ENCODE measurements at places on chromosomes 7 and 10.

DNA sequence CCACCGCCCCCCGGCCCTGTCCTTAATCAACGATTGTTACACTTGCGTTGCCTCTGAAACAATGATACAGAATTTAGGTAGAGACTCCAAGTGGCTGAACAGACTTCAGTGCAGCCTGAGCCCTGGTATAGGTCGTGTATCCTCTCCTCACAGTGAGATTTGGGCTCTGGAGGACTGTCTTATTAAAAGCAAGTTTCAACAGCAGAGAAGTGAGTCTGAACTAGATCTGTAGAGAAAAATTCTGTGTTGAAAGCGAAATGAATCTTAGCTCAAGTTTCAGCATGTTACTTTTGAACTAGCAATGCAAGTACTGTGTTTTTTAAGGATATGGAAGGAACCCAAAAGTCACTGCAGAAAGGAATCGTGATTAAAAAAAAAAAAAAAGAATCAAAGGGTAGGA is 103.1 kb downstream of the HOXA1 start:
- no peak for DNase-seq

- no peak for DNase-seq
These were observed 123.6 kb downstream of the RNF32 start for GRCh38 chr7:156764016-156764669.

- peak; percentile 86 for DNase-seq
These were observed 22.6 kb upstream of the PSAP start for GRCh38 chr10:71873582-71874211.

GRCh38 chr7:2450198-2451107 is 25.7 kb downstream of the GRIFIN start:
- DNase-seq, result no peak

DNA sequence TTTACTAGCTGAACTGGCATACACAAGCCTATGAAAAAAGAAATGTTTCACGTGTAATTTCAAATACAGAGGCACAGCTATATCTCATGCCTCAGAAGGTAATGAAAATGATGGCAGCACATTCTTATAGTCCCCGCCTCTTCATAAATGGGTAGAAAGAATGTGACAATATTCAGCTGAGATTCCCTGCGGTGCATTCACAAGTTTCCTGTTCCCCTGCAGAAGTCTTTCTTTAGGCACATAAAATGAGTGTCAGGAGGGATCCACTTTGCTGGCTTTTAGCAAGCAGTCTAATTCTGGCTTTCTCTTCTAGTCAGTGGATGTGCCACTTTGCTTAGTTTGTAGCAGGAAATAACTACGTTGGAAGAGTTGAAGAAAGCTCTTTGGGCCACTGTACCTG is 56.1 kb downstream of the DGKB start:
- no peak for DNase-seq

DNA sequence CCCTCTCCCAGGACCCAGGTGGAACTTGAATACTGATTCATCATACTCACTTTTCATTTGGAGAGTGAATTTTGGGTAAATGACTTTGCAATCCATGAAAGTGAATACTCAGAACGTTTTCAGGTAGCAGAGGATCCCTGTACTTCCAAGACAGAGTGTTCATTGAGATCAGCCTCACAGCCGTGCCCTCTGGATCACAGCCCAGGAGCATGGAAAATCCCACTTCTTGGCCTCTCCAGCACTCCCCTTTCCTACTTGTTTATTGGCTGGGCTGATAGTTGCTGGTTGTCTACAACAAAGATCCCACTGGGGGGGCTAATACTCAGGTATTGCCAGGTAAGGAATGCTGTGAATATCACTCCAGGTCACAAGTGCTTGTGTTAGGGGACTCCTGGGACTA is 5.9 kb downstream of the GCK start:
- DNase-seq, result no peak

GRCh38 chr7:99309111-99309510 is 16.6 kb upstream of the ARPC1A start:
- no peak for DNase-seq

DNA sequence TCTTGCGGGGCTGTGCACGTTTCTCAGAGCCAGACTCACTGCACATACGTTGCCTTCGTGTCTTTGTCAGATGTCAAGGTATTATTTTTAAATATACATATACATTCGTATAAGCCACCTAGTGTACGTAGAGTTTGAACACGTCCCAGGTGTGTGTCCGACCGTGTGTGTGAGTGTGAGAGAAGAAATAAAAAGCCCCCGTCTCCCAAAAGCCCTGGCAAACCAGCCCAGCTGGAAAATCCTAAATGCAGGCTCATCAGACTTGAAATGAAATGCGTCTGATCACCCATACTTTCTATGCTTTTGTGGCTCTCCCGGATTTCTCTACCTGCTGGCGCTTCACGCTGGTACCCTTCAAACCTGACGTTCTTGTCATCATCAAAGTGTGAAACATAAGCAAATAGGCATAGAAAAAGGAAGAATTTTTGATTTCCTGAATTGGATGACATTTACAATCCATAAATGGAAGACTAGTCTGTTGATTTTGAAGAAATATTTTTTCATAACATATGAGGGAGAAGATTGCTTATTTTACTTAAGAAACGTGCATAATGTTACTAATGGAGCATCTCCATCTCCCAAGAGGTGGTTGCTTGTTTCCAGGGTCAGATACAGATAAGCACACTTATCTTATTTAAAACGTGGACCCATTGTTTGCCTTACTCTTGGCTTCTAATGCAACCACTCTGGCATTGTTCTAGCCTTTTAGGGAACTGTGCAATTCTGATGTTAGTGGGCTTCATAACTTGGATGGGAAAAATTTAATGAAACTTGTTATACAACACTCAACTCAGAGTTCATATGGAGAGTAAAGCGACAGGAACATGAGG is 971 bp downstream of the PRKG1 start:
- DNase-seq, result no peak

DNA sequence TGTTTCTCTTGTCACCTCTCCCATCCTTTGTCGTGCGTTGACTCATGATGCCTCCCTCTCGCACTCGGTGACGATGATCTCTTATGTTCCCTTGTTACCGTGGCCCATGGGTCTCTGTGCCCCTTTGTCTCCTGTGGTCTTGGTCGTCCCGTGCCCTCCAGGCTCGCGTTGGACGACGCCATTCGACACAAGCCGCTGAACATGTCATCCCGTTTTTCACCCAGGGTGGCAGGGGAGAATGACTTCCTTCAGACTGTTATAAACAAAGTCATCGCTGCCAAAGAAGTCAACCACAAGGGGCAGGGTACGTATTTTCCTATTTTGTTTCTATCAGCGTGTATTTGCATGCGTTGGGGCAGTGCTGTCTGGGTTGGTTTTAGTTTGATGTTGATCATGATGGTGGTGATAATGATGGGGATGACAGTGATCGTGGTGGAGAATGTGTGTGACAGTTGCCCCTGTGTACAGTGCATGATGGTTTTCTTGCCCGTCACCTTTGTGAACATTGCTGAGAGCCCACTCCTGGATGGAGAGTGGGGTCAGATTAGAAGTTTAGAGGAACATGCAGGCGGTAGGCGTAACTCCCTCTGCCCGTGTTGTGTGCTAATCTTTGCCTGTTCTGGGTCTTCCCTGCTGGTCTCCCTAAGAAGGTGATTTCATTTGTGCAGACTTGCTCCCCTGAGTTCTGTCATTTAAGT is 107.0 kb downstream of the DOCK1 start:
- DNase-seq, result no peak

DNA sequence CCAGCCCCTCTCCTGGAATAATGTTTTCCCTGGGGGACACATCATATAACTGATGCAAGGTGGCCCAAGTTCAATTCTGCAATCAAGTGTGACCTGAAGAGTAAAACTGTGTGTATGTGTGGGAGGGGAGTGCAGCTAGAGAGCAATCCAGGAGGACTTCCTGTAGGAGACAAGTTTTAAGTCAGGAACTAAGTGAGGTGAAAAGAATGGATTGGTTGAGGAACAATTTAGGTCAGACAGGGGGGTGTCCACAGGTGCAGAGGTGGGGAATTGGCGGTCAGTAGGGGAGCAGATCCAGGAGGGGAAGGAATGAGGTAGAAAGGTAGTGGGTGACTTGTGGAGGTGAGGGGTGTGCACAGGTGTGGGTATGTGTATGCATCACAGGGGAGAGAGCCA is 82.6 kb downstream of the NEURL1 start:
- no peak for DNase-seq
